Natural killer cell (primary cell): ENCODE measurements at places on chromosomes 6 and 20. TPM values are rescaled to one million over a fixed set of nuclear protein-coding genes. Genes with fewer than 3 reads are reported as not detected.

DNA sequence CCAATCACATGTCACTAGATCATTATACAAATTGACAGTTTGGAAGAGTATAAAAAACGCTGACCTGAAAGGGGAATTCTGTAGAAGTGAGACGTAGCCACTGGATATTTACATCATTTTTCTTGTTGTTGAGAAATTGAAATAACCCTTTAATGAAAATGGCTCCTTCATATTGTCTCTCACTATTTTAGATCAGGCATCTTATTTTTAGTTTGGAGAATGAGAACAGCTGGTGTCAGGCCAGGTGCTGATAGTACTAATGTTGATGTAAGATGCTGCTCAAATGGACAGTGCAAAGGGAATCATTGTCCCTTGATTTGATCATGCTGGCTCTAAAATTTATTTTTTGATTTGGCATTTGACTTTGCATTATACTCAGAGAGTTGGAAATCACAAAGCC is 17.4 kb downstream of the NKAIN2 start:
- H3K27me3 ChIP-seq, result no peaks in the 10 kb centered on the region
- H3K4me3 ChIP-seq, result no peak overlapping the region
- no peaks in the 10 kb centered on the region for H3K36me3 ChIP-seq

DNA sequence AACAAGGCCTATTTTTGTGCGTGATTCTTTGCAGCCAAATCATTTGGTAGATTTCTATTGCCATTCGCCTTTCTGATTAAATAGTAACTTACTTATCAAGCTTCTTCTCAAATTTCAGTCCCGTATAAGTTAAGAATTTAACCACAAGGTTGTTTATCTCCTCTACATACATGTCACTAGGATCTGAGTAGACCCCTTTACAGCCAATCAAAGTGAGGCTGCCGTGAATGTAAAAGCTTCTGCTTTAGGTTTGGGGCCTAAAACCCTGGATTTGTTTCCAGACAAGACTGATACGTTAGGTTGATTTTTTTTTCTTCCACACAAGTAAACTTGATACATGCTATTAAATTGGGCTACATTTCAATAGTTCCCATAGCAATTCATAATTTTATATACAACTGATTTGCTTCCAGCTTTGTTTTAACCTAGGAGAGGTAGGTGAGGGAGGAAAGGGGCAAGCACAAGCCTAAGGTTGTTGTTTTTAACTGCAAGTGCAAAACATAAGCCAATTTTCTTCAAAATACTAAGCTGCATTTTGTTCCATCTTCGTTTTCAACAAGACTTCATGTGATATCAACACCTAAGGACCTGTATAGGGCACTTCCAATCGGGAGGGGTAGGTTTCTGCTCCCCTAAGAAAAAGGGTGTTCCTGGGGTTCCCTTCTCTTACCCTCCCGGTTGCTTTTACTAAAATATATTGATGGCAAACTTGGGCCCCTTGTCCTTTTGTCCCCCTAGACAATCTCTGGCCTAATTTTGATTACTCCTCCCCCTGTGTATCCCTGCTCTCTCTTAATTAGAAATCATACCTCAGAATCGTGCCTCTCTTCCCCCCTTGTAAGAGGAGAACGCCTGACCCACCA is 1.7 kb downstream of the RANBP9 start:
- peak overlapping the region; percentile 79 for H3K4me3 ChIP-seq
- no peaks in the 10 kb centered on the region for H3K36me3 ChIP-seq
- H3K27me3 ChIP-seq, result no peaks in the 10 kb centered on the region
- H3K27ac ChIP-seq, result peak overlapping the region; percentile 62
- peak; percentile 60 for DNase-seq
- H3K4me1 ChIP-seq, result peaks cover 19% of the 10 kb centered on the region

The SRMS gene
- 0.16 TPM for total RNA-seq

The CST4 gene
- not detected for total RNA-seq
